ENCODE measurements at places on chromosomes 4 and X.

GRCh38 chr4:168153596-168154440, 61.5 kb downstream of the ANXA10 start:
- DNase-seq: peak; percentile 69

GRCh38 chr4:169492436-169493163, 119.8 kb downstream of the NEK1 start:
- DNase-seq: peak; percentile 50

DNA sequence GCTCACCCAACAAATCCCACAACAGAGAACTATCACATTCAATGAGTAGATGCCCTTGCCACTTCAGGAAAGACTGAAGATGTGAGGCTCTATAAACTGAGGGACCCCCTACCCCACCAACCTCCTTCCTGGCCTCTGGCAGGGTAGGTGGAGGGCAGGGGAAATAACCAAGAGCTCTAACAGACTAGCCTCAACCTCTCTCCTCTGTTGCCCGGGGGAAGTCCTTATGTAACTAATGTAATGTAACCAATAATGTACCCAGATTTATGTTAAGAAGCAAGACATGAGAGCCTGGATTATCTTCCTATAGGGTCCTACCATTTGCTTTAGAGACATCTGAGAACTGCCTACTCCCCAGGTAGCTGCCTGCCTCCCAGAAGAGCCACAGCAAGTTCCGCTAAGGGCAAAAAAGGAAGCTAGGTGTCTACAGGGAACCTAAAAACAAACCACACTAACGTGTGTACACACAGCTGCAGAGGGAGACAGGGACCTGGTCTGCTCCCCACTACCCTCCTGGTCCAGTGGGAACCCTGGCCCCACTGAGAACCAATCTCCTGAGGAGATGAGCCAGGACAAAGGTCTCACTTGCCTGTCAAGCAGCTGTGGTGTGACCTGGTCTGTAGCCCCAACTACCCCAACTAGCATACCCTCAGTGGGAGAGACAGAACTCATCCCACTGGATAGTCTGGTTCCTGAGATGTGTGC, 17.7 kb downstream of the OTUD5 start:
- DNase-seq: no peak

DNA sequence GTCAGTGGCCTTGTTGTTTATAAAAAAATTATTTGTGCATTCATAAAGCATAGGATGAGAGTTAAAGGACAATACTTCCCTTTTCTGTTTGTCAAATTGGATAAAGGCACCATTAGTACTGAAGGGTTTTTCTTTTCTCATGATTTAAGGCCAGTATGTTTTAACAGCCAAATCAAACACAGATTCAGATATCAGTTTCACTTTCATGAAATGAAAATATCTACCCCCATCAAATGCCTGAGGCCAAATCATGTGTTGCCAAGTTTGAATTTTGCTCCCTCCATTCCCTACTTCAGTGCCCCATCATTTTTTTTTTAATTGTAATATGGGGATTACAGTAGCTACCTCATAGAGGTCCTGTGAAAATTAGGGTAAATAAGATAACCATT, 745.9 kb downstream of the RPA4 start:
- DNase-seq: no peak
